ENCODE measurements at places on chromosomes 2 and 18.

DNA sequence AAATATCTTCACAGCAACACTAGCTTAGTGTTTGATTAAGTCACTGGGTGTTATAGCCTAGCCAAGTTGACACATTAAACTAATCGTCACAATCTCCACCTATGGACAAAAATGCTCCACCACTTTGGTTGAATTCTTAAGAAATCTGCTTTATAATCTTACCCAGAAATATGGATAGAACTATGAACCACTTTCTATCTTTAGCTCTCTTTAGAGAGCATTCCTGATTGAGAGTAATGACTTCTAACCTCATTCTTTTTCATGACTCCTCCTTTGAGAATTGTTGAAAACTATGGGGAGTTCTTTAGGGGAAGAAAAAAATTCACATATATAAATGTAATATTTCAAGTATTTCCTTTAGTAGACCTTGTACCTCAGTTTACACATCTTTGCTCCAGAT, 1282.2 kb upstream of the ZEB2 start:
- no peak for DNase-seq

GRCh38 chr2:16644221-16644925, 21.3 kb downstream of the CYRIA start:
- no peak for DNase-seq

- DNase-seq: peak; percentile 9
Observed at GRCh38 chr2:162579986-162580385, 236.1 kb downstream of the GCA start.

GRCh38 chr18:48064978-48065600, 134.6 kb upstream of the SMAD2 start:
- no peak for DNase-seq

GRCh38 chr2:234291765-234292204, 205.1 kb downstream of the ARL4C start:
- no peak for DNase-seq

- DNase-seq: no peak
Observed at GRCh38 chr2:67399831-67400489, 2.8 kb downstream of the ETAA1 start.

GRCh38 chr18:60100778-60101177, 201.0 kb downstream of the PMAIP1 start:
- DNase-seq: no peak

All from right renal cortex interstitium (tissue), 3 donors.